ENCODE measurements at places on chromosomes 6 and 20. TPM values are rescaled to one million over a fixed set of nuclear protein-coding genes. Genes with fewer than 3 reads are reported as not detected.

DNA sequence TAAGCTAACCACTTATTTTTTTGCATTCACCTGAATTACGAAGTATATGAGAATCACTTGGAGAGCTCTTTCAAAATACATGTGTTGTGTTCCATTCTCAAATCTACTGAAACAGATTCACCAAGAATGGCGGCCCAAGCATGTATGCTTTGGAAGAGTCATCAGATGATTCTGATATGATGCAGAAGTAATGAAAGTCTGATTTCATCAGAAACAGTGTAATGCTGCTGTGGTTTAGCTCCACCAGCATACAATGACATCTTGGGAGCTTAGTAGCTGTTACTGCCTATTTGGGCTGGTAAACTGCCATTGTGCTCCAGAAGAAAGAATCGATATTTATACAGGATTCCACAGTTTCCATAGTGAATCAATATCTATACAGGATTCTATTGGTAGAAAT is 52.9 kb downstream of the UBR2 start:
- H3K36me3 ChIP-seq, result peaks cover 35% of the 10 kb centered on the region
- no peaks in the 10 kb centered on the region for H3K4me1 ChIP-seq
- H3K27me3 ChIP-seq, result no peaks in the 10 kb centered on the region
- no peak for DNase-seq

DUSP15 gene
- total RNA-seq, result 2.1 TPM

DNA sequence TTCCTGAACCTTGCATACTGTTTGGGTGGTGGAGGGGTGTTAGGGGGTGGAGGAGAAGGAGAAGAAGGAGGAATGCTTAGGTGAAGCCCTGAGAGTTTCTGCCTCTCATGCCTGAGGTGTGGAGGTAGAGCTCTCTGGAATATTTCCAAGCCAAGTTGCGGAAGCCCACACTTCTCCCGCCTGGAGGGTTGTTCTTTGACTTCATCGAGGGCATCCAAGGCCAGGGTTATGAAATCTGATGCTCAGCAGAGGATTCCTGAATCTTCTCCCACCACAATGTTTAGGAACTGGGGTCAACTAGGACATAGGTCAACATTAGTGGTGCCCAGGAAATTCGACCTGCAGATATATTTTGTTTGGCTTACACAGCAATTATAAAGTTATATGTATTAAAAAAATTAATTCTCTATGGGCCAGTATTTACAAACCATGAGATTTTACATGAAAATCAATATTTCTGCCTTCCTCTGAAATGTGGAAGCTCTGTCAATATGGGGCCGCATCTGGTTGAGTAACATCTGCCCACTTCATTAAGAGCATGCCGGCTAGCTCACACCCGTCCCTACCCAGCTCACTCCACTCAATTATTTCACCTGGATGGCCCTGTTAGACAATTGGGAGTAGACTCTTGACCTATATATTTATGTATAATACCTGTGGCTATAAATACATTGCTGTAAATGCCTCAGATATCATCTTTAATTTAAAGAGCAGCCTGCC is 257.1 kb upstream of the ZFP64 start:
- H3K27ac ChIP-seq, result no peak overlapping the region
- no peak for DNase-seq
- H3K27me3 ChIP-seq, result no peaks in the 10 kb centered on the region
- no peaks in the 10 kb centered on the region for H3K36me3 ChIP-seq

DNA sequence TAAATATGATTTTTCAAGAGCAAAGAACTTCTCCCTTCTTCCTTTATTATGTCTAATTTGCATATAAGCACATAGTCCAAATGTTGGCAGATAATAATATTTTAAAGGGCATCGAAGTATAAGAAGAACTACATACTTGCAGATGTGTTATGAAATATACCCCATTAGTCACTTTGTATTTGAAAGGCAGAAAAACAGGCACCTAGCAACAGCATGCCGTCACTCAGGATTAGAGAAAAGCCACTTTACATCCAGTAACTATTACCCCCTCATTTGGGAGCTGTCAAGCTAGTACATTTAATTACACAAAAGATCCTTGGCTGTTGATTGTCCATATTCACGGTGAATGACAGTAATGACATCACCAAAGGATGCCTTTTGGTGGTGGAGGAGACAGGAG is 99.3 kb upstream of the ARMC2 start:
- H3K4me1 ChIP-seq, result peaks cover 10% of the 10 kb centered on the region
- H3K27ac ChIP-seq, result no peak overlapping the region
- DNase-seq, result no peak
- H3K27me3 ChIP-seq, result peaks cover 2% of the 10 kb centered on the region

RAB22A gene
- 25.2 TPM for total RNA-seq

DNA sequence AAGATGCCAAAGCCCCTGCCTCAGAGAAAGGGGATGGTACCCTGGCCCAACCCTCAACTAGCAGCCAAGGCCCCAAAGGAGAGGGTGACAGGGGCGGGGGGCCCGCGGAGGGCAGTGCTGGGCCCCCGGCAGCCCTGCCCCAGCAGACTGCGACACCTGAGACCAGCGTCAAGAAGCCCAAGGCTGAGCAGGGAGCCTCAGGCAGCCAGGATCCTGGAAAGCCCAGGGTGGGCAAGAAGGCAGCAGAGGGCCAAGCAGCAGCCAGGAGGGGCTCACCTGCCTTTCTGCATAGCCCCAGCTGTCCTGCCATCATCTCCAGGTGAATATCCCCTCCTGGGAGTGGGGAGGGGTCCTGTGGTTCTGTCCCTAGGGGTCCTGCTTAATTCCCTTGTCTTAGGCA is 1.1 kb downstream of the MYLK2 start:
- no peaks in the 10 kb centered on the region for H3K36me3 ChIP-seq
- no peak overlapping the region for H3K4me3 ChIP-seq
- no peak overlapping the region for H3K27ac ChIP-seq
- H3K4me1 ChIP-seq, result peaks cover 25% of the 10 kb centered on the region
- no peak for DNase-seq

GPR63 gene
- 0.48 TPM for total RNA-seq

- H3K4me1 ChIP-seq, result peaks cover 31% of the 10 kb centered on the region
- no peak overlapping the region for H3K4me3 ChIP-seq
- peaks cover 4% of the 10 kb centered on the region for H3K36me3 ChIP-seq
- DNase-seq, result no peak
Observed at GRCh38 chr6:43082806-43083655, 6.9 kb downstream of the PTK7 start.

- H3K4me3 ChIP-seq, result peak overlapping the region; percentile 46
- peak overlapping the region; percentile 87 for H3K27ac ChIP-seq
- peaks cover 51% of the 10 kb centered on the region for H3K4me1 ChIP-seq
Observed at GRCh38 chr6:3766214-3766613, 14.7 kb upstream of the PXDC1 start.

GRCh38 chr6:110731196-110731595 is 84.1 kb downstream of the CDK19 start:
- H3K4me3 ChIP-seq, result no peak overlapping the region
- H3K36me3 ChIP-seq, result peaks cover 11% of the 10 kb centered on the region
- no peaks in the 10 kb centered on the region for H3K4me1 ChIP-seq
- DNase-seq, result no peak
- no peaks in the 10 kb centered on the region for H3K27me3 ChIP-seq
- H3K27ac ChIP-seq, result no peak overlapping the region

GRCh38 chr20:61974357-61974665 is 91.4 kb downstream of the TAF4 start:
- H3K36me3 ChIP-seq, result peaks cover 31% of the 10 kb centered on the region
- H3K4me1 ChIP-seq, result no peaks in the 10 kb centered on the region
- H3K4me3 ChIP-seq, result no peak overlapping the region
- H3K27ac ChIP-seq, result no peak overlapping the region

- no peak overlapping the region for H3K27ac ChIP-seq
- peaks cover 20% of the 10 kb centered on the region for H3K4me1 ChIP-seq
- no peak for DNase-seq
Observed at GRCh38 chr6:161586887-161587286, 313.0 kb upstream of the AGPAT4 start.

DNA sequence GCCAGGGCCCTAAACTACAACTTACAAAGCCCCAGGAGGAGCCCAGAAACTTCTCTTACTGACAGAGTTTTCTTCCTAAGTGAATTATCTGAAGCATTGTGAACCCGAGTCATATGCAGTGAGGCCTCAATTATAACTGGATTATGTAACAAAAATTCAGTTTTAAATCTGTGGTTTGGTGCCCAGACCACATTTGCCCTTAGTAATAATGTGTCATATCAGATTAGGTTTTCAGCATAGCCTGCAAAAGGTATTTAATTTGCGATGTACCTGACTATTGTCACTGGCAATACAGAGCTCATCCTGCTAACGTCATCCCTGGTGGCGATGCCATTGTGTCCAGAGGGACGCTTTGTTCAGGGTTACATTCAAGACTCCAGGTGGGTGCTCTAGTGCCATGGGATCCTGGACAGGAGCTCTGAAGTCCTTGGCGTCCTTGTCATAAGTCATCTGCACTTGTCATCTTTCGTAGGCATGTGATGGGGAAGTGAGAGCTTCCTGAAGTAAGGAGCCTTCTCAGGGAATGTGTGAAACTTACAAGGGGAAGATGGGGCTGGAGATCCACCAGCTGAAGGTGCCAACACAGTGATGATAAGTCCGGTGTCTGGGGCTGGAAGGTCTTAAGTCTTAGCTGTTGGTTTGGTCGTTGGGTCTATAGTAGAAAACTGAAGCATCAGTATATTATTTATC is 65.1 kb downstream of the HIVEP1 start:
- H3K36me3 ChIP-seq, result no peaks in the 10 kb centered on the region
- H3K27me3 ChIP-seq, result no peaks in the 10 kb centered on the region
- H3K4me1 ChIP-seq, result peaks cover 10% of the 10 kb centered on the region
- H3K27ac ChIP-seq, result no peak overlapping the region
- DNase-seq, result no peak
- no peak overlapping the region for H3K4me3 ChIP-seq

GRCh38 chr6:53440336-53440945 is 91.7 kb upstream of the ELOVL5 start:
- peaks cover 19% of the 10 kb centered on the region for H3K4me1 ChIP-seq
- H3K27me3 ChIP-seq, result peaks cover 11% of the 10 kb centered on the region
- no peaks in the 10 kb centered on the region for H3K36me3 ChIP-seq

OR2H1 gene
- total RNA-seq, result not detected

- peaks cover 27% of the 10 kb centered on the region for H3K4me1 ChIP-seq
- H3K27me3 ChIP-seq, result no peaks in the 10 kb centered on the region
Observed at GRCh38 chr20:62938105-62938888, at the start of gene GID8. Gene GID8, plus strand, starts transcription at chr20:62938147. Its CDS starts 3,356 bp downstream, at chr20:62941503.

BMP2 gene
- 0.68 TPM for total RNA-seq

DNA sequence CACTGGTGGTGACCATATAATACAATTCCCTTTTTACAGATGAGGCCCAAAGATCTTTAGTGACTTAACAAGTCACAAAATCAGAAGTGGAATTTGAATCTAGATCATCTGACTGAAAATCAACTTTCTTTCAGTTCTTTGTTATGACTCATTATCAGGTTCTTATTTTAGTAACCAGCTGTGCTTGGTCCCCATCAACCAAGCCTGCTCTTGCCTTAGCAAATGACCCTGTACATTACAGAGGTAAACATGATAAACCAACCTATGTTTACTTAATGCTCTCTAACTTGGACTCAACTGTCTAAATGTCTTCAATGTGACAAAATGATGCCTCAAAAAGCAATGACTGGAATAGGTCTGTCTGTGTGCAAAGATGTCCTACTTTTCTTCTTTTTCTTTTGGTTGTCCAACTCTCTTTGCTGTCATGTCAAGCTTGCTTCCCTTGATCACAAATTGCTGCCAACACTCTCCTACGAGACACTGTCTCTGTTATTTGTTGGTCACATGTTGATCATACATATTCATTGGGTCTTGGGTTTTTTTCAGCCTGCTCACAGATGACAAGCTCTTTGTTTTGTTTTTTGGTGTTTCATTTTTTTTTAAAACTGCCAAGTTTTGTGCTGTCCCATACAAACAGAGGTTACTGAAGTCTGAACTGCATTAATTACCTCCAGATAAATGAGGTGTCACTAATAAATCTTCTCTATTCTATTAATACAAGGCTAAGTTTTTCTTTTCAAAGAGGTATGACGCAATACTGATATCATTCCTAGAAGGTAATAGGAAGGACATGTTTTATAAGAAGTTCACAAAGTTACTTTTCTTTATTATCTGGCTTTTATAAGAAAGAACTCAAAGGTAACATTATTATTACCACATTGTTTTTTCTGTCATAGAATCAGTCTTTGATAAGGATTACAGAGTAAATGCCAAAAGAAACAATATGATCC is 62.2 kb upstream of the PLN start:
- H3K4me1 ChIP-seq, result no peaks in the 10 kb centered on the region
- DNase-seq, result no peak
- H3K4me3 ChIP-seq, result no peak overlapping the region
- no peaks in the 10 kb centered on the region for H3K27me3 ChIP-seq
- peaks cover 47% of the 10 kb centered on the region for H3K36me3 ChIP-seq

- peaks cover 19% of the 10 kb centered on the region for H3K27me3 ChIP-seq
- H3K4me3 ChIP-seq, result no peak overlapping the region
- H3K4me1 ChIP-seq, result peaks cover 4% of the 10 kb centered on the region
Observed at GRCh38 chr6:33926451-33926850, 122.6 kb upstream of the MLN start.

- no peak overlapping the region for H3K4me3 ChIP-seq
- no peak for DNase-seq
- peaks cover 13% of the 10 kb centered on the region for H3K27me3 ChIP-seq
- no peaks in the 10 kb centered on the region for H3K36me3 ChIP-seq
- no peak overlapping the region for H3K27ac ChIP-seq
Observed at GRCh38 chr20:6636209-6637159, 131.0 kb upstream of the BMP2 start.

NKX2-2 gene
- total RNA-seq, result not detected

- peaks cover 68% of the 10 kb centered on the region for H3K4me1 ChIP-seq
- DNase-seq, result no peak
- H3K27me3 ChIP-seq, result no peaks in the 10 kb centered on the region
- H3K4me3 ChIP-seq, result no peak overlapping the region
Observed at GRCh38 chr20:10590950-10591671, 82.7 kb downstream of the JAG1 start.

DNA sequence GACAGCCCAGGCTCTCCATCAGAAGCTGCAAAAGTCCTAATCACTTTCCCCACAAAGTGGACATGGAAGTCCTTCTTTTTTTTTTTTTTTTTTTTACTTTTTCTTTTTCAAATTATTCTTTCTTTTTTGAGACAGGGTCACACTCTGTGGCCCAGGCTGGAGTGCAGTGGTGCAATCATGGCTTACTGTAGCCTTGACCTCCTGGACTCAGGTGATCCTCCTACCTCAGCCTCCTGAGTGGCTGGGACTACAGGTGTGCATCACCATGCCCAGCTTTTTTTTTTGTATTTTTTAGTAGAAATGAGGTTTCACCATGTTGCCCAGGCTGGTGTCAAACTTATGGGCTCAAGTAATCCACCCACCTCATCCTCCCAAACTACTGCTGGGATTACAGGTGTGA is 29.0 kb upstream of the AKIRIN2 start:
- H3K27me3 ChIP-seq, result peaks cover 22% of the 10 kb centered on the region
- no peaks in the 10 kb centered on the region for H3K36me3 ChIP-seq
- no peak for DNase-seq
- H3K4me1 ChIP-seq, result peaks cover 15% of the 10 kb centered on the region
- H3K27ac ChIP-seq, result no peak overlapping the region

SAMD10 gene
- total RNA-seq, result 3.5 TPM

GRCh38 chr20:60244373-60245146 is 286.3 kb downstream of the CDH26 start:
- no peak overlapping the region for H3K27ac ChIP-seq
- H3K4me1 ChIP-seq, result peaks cover 5% of the 10 kb centered on the region
- H3K36me3 ChIP-seq, result no peaks in the 10 kb centered on the region
